ENCODE measurements at places on chromosomes 6 and 20.
A peak's percentile ranks its signal among the peaks of the same experiment; 100 is the strongest.

DNA sequence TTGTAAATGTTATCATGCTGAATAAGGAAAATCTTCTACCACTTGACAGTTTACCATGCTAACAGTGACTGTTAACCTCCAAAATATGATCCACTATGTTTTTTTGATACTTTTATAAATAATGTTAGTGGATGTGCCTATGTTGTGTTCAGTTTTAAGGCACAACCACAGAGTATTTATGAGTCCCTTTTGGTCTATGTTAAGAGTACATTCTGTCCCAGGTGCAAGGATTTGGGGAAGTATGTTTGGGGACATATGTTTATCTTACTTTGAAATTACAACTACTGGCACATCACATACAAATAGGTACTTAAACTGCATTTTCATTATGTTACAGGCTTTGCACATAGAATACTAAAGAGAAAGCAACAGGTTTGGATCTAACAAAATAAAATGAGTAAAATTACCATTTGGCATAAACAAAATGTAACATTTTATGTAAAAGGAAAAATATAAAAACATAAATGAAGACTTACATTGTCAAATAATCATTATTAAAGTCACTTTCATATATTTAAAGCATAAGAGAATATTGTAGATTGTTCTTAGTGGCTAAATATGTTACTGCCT is 71.2 kb downstream of the SESN1 start:
- DNase-seq, result no peak

GRCh38 chr6:56243518-56244070 is 3.8 kb downstream of the COL21A1 start:
- DNase-seq, result no peak

DNA sequence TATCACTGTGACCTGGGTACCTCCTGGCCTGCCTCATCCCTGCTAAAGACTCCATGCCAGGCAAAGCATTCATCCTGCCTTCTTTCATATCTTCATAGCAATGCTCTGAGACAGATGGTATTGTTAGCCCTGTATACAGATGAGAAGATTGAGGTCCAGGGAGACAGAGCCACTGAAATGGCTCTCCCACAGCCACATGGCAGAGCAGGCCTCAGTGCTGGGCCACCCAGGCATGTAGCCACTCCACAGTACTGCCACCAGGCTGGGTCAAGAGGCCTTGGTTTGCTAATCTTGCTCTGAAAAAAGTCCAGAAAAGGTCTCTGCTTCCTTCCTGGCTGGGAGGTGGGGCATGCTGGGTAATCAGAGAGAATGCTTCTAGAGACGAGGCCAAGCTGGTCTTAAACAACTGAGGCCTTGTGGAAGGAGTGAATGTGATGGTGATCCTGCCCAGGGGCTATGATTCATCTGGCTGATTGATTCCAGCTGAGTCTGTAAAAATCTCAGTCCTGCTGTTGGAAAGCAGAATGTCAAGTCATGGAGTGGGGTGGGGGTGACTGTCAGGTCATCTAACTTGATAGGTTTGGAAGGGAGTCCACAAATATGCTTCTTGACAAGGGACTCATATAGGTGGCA is 29.8 kb downstream of the HM13 start:
- DNase-seq, result no peak

DNA sequence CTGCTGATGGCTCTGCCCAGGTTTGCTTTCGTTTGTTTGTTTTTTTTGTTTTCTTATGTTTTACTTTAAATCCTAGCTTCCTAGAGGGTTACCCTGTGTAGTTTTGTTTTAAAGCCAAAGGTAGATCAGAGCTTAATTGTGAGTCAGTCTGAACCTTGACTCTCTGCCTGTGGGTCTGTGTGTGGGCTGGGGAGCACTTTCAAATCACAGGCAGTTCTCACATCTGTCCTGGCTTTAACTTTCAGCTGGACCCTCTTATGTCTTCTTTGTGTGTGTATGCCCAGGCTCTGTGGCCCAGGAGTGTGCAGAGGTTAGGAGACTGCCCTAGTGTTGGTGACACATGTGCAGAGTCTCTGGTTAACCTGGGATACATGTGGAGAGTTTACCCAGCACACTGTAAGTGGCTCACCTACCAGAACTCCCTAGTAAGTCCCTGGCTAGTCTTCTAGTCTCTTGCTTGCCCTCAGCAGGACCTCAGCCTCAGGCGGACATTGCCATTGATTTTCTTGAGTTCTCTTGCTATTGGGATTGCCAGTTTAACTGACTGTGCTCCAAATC is 19.0 kb downstream of the HIVEP1 start:
- DNase-seq, result peak; percentile 42

DNA sequence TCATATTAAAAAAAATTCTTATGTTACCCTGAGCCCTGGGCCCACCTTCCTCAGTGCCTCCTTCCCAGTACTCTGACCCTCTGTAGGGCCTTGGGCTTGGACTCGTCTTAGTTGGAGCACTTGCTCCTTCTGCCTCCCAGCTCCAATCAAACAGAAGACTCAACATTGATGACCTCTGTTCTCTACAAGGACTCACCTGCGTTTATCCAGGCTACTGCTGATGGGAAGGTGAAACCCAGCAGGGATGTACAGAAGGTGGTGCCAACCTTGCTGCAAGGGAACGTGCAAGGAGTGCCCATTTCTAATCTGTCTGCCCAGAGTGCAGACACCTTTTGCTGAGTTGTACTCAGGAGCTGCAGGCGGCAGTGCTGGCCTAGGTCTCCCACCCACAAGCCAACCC is 38.9 kb downstream of the FYN start:
- no peak for DNase-seq

GRCh38 chr20:57332105-57333089 is 2.8 kb downstream of the SPO11 start:
- no peak for DNase-seq

DNA sequence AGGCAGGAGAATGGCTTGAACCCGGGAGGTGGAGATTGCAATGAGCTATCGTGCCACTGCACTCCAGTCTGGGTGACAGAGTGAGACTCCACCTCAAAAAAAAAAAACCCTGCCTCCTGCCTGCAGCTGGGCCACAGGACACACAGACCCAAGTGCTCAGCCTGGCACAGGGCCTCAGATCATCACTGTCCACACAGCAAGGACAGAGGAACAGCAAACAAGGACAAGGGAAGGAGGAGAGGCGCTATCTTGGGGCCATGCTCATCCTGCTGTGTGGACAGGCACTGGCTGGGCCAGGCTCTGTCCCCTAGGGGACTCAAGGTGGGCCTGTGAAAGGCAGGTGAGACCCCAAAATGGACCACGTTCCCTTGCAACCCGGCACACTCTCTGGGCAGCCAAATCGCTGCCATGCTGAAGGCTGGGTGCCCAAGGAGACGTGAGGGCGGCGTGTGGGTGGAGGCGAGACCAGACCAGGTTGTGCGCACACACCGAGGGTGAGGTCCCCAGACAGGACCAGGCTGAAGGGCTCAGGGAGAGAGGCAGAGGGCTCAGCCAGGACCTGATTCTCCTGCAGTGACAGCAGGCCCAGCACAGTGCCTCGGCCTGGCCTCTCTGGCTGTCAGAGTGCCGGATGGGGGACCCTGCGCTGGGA is 9.1 kb downstream of the UCKL1 start:
- DNase-seq, result no peak

- DNase-seq, result no peak
Observed at GRCh38 chr6:168609026-168609685, 168.2 kb downstream of the SMOC2 start.

- DNase-seq, result no peak
Observed at GRCh38 chr6:786946-787763, 94.2 kb upstream of the EXOC2 start.

DNA sequence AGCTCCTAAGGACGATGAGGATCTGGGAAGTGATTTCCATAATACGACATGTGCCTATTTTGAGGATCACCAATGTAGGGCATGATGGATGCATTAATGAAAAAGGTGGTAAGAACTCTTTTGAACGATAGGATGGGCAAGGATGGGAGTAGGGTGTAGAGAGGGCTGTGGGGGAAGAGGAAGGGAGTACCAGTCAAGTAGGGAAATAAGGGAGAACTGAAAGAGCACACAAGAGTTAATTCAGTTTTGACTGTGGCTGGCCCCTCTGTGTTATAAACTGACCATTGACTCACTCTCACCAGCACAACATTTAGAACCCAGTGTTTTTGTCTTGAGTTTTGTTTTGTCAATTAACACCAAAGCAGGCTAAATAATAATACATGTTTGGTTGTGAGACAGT is 33.0 kb downstream of the SLC35D3 start:
- DNase-seq, result no peak

DNA sequence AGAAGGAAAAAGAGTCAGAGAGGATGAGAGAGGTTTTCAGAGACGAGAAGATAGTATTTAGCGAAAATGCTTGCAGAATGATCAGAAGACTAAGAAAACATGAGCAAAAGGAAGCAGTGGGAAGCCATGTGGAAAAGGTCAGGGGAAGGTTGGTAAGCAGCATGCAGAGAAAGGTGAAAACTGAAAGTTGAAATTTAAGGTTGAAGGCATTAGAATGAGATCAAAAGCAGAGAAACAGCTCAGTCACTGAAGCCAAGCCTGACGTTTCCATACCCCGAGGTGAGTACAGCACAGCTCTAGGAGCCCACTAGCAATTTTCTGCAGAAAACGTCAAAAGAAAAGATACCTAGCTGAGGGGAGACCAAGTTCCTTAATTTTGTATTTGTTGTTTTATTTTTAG is 19.1 kb upstream of the TFB1M start:
- no peak for DNase-seq

GRCh38 chr6:16563628-16564240 is 197.5 kb downstream of the ATXN1 start:
- DNase-seq, result no peak

All from activated CD8-positive, alpha-beta memory T cell treated with anti-CD3 and anti-CD28 coated beads, Interleukin-2, amount 50 U/mL, for 48 hours (primary cell).